ENCODE measurements at places on chromosomes 11 and 22.

GRCh38 chr11:104682206-104682605 lies 216.1 kb downstream of the CASP12 start:
- no peak for DNase-seq

DNA sequence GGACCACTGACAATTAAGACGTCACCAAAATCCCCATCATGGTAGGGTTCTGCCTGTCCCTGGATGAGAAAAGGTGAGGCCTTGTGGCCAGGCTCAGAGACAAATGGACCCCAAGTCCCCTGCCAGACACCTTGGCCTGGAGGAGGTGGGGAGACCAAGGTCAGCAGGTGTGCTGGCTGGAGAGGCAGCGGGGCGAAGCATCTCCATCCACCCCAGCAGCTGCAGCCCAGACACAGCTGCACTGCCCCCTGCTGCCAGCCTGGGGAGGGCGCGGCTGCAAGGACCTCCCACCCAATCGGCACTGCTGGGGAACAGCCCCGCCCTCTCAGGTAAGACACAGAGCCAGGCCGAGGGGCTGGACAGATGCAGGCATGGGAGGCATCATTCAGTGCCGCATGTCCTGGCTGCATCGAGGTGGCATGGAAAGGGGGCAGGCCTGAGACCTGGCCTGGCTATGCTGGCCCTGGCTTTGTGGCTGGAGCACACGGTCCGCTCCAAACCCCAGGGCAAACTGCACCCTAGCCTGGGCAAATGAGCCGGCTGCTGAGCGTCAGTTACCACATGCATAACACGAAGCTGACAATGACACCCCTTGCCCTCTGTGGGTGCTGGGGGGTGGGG lies 12.2 kb upstream of the MFNG start:
- no peak for DNase-seq

GRCh38 chr11:12743834-12744449 lies 69.7 kb downstream of the TEAD1 start:
- no peak for DNase-seq

GRCh38 chr11:78560153-78560552 lies 14.5 kb downstream of the NARS2 start:
- no peak for DNase-seq

- DNase-seq: no peak
Observed at GRCh38 chr22:38162881-38163843, 18.5 kb downstream of the PLA2G6 start.

GRCh38 chr11:68521969-68522652 lies 61.6 kb downstream of the PPP6R3 start:
- DNase-seq: no peak

DNA sequence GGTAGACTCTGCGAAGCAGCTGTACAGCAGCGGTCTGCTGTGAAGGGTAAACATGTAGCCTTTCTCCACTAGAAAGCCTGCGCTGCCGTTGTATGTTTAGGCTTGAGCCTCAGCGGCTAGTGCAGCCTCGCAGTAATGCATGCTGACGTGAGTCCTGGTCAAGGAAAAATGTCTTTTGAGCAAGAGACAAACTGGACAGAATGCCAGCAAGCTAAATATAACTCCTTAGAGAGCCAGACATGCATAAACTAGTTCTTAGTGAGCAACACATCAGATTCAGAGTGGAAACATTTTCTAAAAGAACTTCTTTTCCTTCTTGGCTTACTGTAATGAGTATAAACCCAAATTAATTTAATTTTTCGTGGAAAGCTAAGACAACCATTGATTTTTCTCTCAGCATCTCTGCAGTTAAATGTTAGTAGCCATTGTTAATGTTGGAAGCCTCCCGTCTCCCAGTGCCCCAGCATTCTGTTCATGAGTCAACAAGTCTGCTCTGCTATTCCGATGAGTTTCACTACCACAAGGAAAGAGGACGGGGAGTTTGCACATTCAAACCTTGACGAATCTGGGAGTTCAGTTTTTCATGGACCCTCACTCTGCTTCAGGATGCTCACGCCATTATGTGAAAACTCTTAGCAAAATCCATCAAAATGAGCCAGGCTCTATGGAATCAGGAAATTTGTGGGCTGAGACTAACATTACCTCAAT lies 51.4 kb downstream of the JAM3 start:
- DNase-seq: no peak

GRCh38 chr11:84316866-84317555 lies 1030.8 kb upstream of the CCDC90B start:
- no peak for DNase-seq

GRCh38 chr11:96942855-96943254 lies 553.0 kb downstream of the JRKL start:
- DNase-seq: peak; percentile 43

DNA sequence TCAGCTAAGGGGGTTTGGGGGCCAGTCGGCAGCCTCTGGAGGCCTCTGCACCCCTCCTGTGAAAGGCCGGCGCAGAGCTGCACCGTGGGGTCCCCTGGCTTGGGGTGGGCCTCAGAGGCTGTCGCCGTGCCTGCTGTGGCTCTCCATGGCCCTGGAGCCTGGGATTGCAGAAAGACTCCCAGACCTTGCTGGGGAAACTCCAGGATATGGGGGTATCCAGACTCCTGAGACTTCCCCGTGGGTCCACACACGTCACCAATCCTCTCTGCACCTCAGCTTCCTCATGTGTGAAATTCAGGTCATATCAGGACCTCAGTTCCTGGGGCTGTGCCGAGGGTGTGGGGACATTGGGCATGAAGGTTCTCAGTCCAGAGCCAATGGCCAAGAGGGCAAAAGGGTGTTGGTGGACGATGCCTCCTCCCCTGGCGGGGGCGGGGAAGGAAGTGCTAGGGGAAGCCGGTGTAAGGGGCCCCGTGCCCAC lies 97.1 kb downstream of the KCNQ1 start:
- peak; percentile 66 for DNase-seq

DNA sequence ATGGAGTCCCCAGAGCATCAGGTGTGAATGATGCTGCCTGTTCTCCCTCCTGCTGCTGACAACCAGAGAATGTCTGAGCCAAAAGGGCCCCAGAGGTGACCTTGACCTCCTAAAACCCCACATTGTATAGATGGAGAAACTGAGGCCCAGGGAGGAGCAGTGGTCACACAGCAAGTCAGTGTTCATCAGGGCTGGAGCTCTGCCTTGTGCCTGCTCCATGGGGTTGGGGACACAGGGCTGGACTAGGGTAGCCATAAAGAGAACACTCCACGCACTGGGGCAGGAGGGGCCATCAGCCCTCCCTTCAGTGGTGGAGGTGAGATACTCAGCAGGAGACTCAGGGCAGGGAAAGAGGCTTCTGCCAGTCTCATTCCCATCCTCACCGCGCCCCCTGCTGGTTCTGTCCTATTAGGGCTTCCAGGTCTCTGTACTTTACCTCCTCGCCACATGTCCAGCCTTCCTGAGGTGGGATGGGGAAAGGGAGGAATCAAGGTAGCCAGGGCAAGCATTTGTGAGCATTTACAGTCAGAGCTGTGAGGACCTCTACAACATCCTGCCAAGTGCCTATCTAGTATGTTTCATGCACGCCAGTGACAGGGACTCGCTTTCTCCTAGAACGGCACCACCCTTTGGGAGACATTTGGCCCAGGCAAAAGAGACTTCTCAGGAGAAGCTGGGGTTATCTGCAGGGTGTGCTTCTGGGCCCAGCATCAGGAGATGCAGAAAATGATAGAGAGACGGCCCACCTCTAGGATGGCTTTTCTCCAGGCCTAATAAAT lies 43.2 kb downstream of the NEU3 start:
- DNase-seq: peak; percentile 88

- DNase-seq: no peak
Observed at GRCh38 chr11:86670181-86670580, 2.2 kb downstream of the ME3 start.

DNA sequence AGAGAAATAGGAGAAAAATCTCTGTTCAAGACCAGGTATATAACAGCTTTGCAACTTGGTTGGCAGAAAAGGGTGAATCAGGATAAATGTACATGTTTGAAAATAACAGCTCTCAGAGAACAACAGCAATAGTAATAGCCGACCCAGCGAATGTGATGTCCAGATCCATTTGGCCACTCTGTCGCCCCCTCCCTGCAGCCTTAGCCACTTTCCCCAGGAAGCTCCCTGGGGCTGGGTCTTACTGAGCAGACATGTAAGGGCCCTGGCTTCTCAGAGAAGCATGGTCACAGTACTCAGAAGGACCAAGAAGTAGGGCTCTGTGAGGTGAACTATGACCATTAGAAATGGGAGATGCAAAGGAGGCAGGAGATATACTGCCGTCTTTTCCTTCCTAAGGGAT lies 154.1 kb upstream of the SNX19 start:
- no peak for DNase-seq

DNA sequence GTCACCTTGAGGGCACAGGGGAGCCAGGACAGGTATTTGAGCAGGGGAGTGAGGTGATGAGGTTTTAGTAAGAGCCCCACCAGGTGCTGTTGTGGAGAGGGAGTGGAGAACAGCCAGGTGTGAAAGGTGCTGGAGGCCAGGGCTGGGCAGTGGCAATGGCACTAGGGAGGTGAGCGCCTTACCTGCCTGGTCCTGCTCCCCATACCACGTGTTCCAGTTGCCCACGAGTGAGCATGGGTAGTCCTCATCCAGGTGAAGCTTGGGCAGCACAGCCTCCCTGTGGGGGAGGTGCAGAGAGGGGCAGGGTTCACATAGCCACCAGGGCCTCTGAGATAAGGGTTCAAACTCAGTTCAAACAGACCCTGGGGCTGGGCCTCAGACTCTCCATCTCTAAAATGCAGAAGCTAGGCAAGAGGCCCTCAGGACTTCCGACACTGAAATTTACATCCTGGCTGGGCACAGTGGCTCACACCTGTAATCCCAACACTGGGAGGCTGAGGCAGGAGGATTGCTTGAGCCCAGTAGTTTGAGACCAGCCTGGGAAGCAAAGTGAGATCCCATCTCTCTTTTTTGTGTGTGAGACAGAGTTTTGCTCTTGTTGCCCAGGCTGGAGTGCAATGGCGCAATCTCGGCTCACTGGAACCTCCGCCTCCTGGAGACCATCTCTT lies 11.8 kb downstream of the NIPSNAP1 start:
- DNase-seq: no peak

DNA sequence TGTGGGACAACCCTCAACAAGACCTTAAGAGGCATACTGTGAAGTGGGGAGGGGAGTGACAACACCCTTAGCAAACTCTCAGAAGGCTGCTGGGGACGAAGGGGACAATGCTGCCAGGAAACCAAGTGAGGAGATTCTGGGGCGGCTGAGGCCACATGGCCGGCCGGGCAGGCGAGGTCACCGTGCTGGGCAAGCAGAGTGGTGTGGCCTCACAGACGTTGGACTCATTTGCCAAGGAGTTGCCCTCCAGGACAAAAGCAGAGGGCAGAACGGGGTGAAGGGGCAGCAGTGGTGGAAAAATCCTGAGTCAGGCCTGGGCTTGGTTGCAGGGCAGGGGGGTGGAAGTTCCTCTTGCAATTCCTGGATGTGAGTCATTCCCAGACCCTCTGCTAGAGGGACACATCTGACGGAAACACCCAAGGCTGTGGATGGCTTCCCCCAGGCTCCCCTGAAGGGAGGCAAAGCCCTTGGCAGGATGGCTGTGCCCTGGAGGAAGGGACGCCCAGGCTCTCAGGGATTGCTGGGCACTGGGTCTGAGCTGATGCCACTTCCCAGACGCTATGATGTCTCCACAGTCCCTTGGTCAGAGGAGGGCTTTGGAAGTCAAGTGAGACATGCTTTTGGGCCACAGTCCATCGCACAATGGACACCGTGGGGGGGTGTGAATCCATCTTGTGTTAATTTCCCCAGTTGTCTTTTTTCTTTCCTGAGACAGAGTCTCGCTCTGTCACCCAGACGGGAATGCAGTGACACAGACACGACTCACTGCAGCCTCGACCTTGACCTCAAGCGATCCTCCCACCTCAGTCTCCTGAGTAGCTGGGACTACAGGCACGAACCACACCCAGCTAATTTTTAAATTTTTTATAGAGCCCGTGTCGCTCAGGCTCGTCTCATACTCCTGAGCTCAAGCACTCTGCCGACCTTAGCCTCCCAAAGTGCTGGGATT lies 16.2 kb upstream of the SHANK3 start:
- DNase-seq: no peak

GRCh38 chr11:116733969-116734508 lies 38.7 kb downstream of the BUD13 start:
- peak; percentile 34 for DNase-seq

DNA sequence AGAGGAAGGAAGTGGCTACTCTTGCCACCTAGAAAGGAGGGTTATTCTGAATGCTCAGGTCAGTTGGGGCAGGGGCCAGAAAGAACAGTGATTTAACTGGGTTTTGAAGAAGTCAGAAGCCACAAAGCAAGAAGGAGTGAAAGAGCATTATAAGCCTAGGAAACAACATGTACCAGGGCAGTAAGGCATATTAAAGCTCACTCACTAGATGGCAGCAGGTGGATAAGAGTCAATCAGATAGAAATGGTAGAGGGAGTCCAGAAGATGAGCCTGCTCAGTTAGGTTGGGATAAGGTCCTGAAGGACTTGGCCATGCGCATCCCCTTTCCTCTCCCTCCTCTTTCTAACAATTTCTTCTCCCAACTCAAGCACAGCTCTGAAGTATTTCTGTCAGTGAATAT lies 22.0 kb upstream of the PATE1 start:
- no peak for DNase-seq

DNA sequence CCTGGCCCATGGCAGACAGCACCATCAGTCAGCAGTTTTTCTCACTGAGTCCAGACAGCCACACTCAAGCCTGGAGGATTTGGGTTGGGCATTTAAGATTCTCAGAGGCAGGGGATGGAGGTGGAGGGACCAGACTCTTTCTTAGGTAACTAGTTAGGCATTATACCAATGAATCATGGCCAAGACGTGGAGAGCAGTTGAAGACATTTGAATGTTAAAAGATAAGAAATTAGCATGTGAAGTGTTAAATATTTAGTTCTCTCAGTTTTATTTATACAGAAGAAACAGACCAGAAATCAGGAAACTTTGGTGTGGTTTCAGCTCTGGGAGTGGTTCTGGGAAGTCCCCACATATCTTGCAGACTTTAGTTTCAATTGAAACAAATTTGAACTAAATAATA lies 9.9 kb downstream of the GTF2H1 start:
- no peak for DNase-seq

DNA sequence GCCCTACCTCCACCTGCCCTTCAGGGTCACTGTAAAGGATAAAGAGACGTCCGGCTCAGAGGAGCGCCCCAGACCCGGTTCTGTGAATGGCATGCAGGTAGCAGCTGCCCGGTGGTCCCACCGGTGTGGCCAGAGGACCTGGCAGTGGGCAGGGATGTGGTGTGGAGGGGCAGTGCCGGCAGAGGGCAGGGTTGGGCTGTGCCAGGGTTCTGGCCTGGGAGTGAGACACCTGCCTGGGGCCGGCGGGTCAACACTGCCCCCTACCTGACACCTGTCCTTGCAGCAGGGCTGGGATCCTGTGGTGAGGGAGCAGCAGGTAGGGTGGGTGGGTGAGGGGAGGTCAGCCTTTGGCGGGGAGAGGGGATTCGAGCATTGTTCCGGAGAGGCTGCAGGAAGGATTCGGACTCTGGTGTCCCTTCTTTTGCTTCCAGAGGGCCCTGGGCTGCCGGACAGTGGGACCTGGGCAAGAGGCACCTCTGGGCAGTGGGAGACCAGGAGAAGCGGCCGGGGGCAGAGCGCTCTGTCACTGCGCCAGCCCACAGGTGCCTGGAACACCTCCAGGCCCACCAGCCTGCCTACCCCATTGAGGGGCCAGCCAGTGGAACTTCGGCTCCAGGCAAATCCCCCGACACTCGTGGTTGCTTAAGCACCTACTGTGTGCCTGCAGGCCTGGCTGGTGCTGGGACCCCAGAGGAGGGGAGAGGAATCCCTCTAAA lies 1.6 kb upstream of the PHLDA2 start:
- DNase-seq: peak; percentile 87

All from posterior vena cava (tissue), 2 donors.